ENCODE measurements at places on chromosomes 2 and 18.

GRCh38 chr2:134244587-134244986 lies 9.3 kb upstream of the MGAT5 start:
- DNase-seq, result no peak

GRCh38 chr18:45525301-45525700 lies 90.0 kb upstream of the SLC14A2 start:
- no peak for DNase-seq

GRCh38 chr2:59046401-59047372 lies 805.6 kb upstream of the FANCL start:
- DNase-seq, result no peak

DNA sequence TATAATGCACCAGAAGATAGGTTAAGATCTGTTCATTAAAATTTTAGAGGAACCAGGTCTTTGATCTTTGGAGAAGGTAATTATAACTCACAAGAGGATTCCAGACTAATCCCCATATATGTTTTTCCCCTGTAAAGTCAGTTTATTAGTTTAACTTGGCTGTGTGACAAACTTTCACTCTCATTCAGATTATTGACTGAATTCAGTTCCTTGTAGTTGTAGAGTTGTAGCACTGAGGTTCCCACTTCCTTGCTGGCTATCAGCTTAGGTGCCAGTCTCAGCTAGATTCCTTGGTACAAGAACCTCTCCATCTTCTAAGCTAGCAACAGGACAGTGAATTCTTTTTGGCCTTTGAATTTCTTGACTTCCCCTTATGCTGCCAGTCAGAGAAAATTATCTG lies 19.1 kb downstream of the REG1A start:
- DNase-seq, result no peak

DNA sequence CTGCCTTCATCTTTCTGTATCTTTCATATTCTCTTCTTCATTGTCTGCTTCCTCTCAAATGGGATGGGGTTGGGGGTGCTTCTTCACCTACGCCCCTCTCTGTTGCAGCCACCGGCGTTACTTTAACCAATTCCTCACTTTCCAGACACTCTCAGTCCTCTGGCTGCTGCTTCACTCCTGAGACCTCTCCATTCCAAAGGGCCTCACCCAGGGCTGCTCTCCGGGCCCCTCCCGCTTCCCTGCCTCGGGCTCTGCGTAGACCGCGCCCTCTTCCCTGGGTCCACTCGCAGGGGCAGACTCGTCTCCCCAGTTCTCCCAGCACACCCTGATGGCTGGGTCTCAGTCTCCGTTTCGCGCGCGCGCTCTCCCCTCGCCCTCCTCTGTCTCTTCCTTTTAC lies 926 bp downstream of the SERPINB8 start:
- DNase-seq, result no peak

DNA sequence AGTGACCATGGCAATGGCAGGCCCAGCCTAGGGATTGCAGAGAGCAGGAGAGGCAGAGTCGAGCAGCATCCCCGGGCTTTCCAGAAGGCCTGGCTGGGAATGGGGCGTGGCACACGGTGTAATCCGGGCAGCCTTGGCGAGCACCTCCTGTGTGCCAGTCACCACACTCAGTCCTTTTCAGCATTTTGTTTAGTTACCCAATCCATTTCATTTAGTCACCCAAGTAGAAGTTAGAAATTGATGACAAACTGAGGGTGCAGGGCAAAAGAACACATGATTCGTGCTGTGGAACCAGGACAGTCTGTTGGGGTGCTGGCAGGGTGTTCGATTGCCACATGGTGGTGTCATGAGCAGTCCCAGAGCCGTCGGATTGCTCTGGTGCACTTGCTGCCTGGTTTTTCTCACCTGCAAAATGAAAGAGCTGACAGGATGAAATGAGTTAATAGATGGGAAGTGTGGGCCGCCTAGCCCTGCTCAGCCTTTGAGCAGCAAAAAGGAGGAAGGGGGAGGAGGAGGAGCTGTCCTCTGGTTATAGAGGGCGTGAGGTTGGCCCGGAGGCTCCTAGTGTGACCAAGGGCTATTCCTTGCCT lies 299.4 kb downstream of the AGAP1 start:
- no peak for DNase-seq

GRCh38 chr18:50422286-50422898 lies 47.5 kb downstream of the SKA1 start:
- DNase-seq, result no peak

DNA sequence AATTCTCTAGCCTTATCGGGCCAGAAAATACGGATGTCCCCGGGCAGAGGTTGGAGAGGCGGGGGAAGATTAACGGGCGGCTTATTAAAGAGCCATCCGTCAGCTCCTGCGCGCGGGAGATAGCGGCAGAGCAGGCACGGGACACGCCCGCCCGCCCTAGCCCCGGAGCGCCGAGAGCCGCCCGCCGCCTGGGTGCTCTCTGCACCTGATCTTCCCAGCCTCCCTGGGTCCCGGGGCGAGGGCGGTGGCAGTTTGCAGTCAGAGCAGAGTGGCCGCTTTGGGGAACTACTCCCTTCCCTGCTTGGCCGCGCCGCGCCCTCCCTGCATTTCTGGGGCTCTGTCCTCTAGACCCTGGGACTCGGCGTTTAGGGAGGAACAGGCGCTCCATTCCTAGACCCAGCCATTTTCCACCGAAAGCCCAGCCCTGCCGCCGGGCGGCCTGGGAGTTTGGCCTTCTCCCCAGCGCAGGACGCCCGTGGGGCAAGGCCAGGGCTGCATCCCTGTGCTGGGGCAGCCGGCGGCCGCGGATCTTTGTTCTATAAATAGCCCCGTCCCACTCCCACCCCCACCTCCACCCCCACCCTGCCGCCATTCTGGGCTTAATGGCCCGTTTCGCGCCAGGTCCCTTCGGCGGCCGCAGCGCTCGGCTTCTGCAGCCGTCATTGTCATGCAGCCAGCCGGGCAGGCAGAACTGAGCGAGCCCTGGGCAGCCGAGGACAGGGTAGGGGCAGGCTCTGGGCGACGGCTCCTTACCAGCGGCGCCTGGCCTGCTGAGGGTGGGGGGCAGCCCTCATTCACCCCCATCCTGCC lies 6.6 kb downstream of the GAD1 start:
- DNase-seq, result no peak

DNA sequence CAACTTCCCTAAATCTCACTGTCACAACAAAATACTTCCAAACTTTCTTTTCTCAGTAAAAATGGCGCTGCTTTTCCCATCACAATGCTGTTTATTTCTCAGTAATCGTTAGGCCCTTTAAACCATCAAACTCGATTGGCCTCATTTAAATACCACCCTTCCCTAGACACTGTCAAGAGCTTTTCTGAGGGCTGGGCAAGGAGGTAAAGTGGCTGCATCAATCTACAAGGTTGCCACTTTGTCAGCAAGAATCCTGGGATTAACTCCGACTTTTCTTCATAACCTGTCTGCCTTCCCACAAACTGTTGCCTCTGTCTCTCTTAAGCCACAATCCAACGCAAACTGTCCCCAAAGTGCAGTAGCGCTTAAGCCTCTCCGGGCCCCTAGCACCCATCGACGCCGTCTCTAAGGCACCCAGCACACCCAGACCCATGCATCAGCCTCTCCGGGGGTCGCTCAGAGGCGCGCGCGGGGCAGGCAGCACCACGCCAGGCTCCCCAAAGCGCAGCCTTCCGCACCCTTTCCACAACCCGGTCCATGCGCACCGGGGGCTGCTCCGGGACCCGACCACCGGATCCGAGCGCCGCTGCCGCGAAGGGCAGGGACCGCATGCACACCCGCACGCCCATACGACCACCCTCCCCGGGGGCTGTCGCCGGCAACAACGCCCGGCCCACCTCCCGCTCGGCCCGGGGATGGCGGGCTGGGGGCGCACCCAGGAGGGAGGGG lies 683 bp downstream of the MBOAT2 start:
- no peak for DNase-seq

- no peak for DNase-seq
Observed at GRCh38 chr2:111164078-111164477, 43.4 kb downstream of the BCL2L11 start.

GRCh38 chr18:25167612-25168410 lies 184.2 kb downstream of the ZNF521 start:
- no peak for DNase-seq

DNA sequence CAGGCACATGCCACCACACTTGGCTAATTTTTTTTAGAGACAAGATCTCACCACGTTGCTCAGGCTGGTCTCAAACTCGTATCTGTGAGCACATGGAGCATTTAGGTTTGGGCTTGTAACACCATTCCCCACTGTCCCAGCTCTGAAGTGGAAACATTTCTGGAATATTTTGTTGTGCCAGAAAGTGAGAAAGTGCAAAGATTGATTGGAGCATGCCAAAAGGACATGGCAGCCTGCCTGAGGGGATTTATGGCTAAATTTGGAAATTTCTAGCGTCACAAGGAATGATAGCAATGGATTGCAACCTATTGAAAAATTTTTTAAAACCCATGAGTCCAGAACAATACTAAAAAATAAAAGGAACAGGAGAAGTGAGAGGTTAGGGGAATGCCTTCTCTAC lies 136.8 kb downstream of the ESCO1 start:
- DNase-seq, result no peak

GRCh38 chr2:179226203-179226960 lies 38.2 kb downstream of the SESTD1 start:
- DNase-seq, result no peak

- no peak for DNase-seq
Observed at GRCh38 chr2:172109988-172110811, 7.5 kb upstream of the DLX2 start.

- DNase-seq, result no peak
Observed at GRCh38 chr2:46150445-46150955, 146.7 kb upstream of the EPAS1 start.

DNA sequence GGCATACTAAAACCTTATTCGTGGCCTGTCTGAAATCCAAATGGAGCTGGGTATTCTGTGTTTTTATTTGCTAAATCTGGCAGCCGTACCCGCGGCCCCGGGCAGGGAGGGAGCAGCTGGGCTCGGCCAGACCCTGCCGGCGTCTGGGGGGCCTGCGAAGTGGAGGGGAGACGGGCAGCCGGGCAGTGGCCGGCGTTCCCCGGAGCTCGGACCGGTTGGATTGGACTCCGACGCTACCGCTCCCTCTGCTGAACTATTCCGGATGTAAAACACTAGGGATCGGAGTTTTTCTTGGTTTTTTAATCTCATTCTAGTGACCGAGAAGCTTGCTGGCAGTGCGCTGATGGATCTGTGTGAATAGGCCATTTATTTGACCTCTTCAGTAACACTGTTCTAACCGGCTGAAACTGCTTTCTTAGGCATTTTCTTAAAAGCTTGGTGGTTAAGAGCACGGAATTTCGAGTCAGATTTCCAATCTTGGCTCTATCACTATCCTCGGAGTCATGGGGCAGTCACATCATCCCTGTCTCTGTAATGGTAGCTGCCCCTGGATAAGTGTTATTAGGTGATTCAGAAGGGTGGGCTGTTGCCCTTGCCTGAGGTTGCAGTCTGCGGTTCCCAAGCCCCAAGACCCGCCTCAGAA lies 694 bp downstream of the UNC50 start:
- no peak for DNase-seq

DNA sequence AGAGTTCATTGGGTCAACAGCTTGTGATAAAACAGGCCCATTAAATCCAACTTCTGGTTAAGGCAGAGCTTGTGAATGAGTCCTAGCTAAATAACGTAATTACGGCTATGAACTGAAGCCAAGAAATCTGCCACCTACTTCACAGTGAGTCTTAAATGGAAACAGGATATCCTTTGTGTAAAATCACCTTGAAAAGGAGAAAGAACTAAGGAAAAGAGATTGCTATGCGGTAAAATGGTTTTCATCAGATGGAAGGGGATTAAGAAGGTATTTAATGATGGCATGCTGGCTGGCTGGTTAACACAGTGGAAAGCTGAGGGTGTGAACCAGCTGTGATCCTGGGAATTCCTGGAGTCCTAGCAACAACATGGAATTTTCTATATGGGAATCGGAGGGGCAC lies 156.6 kb downstream of the DOK6 start:
- no peak for DNase-seq

GRCh38 chr2:35932276-35932963 lies 423.2 kb upstream of the CRIM1 start:
- DNase-seq, result no peak

GRCh38 chr2:170190172-170190571 lies 12.2 kb downstream of the MYO3B start:
- DNase-seq, result no peak

DNA sequence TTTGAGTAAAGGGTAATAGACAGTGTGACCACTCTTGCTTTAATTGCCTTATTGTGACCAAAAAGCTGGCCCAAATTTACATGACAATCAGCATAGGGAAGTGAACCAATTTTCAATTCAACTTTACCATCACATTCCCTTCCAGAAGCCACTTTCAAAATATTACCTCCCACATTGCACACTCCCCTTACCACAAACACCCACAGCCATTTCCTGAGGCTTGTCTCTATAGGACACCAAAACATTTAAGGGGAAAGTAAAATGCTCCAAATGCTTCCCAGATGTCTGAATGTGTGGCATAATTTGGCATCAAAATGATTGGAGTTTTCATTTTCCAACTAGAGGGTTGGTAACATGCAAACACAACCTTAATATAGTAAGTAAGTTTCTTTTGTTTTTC lies 616.1 kb downstream of the SLC4A3 start:
- no peak for DNase-seq

All from stimulated activated CD4-positive, alpha-beta T cell treated with anti-CD3 and anti-CD28 coated beads, TNF-alpha, amount 100 ng/mL, for 4 hours (primary cell).